ENCODE measurements at places on chromosomes 5 and 9.

DNA sequence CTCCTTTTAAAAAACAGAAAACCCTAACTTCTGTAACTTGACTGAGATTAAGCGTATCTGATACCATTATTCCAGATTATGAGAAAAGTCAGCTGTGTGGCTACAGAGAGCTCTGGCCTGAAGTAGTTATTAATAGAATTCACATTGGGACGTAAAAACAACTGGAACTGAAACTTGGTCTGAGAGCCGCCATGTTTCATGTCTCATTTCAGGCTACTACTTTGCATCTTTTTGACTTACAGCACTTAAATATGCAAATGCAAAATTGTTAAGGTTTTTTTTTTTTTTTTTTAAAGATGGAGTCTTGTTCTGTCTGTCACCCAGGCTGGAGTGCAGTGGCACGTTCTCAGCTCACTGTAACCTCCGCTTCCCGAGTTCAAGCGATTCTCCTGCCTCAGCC is 25.2 kb downstream of the MAP3K1 start:
- DNase-seq, result no peak

DNA sequence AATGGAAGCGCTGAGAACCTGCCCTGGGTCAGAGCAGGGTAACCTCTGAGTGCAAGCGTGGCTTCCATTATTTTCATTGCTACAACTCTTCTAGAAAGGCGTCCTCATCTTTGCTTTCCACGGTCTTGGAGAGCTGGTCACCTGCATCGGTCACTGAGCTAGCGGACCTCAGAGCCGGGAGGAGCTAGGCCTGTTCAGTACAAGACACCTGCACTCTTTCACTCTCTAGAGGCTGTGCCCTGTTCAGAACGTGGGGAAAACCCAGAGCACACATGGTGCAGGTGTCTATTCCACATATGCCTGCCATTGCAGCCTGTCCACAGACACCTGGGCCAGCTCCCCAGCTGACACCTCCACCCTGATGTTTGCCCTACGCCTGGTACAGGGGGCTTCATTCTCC is 147.8 kb upstream of the IRX2 start:
- no peak for DNase-seq

DNA sequence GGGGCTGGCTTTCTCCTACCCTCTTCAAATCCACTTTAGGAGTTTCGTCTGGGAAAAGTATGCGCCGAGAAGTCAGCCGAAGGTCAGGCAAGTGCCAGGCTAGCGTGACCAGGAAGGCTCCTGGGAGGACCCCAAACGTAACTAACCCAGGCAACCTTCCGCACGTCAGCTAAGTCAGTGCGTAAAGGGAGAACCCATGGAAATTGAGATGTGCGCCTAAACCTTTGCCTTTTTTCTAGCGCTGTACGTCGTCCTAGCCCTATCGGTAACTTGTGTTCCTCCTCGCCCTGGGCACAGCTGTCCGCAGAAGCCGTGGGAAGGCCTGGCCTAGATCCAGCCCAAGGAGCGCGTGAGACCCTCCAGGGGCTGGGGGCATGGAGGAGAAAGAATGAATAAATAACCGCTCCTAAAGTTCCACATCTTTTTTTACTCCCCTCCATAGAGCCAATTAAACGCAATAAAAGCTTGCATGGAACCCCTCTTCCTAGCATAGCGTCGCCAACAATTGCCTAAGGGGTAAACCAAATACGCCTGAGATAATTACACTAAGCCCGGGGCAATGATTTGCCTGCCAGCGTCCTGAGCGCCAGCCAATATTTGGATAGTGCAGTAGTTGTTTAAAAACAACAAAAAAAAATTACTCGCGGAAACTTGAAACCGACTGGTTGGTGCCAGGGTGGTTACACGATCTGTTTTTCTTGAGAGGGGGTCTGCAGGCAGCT is 4.0 kb upstream of the FOXB2 start:
- DNase-seq, result no peak

DNA sequence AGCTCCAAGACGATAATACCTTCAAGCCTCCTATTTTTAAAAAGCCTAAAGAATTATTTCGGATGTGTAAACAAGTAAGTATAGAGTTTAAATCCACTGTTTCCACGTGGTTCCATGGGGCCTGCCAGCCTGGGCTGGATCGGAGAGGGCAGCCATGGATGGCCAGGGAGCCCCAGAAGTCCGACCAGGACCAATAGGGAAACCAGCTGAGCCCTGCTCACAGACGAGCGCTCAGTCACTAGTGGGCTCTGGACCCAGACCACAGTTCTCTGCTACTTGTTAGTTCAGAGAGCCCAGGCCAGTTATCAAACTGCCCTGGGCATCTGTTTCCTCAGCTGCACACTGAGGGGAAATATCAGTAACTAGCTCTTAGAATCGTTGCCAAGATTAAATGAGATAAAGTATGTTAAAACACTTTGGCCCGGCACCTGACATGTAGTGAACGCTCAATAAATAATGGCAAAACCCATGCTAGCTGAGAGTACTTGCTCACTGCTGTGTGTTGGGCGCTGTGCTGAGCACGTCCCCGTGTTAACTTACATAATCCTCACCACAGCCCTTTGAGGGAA is 124.8 kb downstream of the RGS3 start:
- DNase-seq, result no peak

- no peak for DNase-seq
These were observed 8.2 kb downstream of the HSPB3 start for GRCh38 chr5:54463713-54464112.

- no peak for DNase-seq
These were observed 47.1 kb upstream of the RAI14 start for GRCh38 chr5:34608859-34609648.

DNA sequence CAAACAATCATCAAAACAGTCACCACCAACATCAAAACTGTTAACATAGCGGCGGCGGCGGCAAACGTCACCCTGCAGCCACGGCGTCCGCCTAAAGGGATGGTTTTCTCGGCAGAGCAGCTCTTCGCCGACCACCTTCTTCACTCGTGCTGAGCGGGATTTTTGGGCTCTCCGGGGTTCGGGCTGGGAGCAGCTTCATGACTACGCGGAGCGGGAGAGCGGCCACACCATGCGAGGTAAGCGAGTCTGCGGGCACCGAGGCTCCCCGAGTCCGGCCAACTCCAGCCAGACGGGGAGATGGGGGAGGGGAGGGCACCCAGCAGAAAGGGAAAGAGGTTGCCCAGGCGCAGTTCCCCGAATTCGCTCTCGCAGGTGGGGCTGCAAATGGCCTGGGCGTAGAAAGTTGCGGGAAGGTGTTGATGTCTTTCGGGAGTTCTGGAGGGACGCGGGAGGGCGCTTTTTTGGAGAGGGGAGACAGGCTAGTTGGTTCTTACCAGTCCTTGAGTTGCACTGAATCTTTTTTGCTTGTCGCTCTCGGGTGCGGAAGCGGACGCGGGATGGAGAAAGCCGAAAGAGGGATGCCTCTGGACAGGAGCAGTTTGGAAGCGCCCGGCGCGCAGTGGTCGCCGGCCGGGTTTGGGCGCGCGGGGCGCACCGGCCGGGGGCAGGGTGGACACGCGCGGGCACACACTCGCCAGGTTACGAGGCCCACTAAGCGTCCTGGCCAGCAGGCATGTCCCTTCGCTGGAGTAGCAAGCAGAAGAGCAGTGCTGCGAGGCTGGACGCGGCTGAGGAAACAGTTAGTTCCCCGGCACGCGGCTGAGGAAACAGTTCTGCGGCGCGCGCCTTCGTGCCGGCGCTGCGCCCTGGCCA is 849 bp downstream of the RORB start:
- no peak for DNase-seq

DNA sequence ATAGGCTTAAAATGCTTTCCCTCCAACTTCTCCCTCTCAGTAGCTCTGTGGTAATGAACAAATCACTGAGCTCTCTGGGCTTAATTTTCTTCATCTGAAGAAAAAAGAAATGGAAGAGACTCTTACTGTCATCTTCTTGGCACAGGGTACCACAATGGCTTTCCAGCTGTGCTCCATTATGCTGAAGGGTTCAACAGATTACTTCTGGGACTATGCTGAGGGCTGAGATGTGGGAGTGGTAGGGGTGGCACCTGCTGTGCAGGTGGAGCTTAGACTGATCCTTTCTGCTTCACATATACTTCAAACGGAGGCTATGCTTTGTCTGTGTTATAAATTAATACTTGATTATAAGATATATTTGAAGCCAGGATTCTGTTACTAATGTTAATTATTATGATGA is 840.2 kb upstream of the C9orf72 start:
- DNase-seq, result no peak

DNA sequence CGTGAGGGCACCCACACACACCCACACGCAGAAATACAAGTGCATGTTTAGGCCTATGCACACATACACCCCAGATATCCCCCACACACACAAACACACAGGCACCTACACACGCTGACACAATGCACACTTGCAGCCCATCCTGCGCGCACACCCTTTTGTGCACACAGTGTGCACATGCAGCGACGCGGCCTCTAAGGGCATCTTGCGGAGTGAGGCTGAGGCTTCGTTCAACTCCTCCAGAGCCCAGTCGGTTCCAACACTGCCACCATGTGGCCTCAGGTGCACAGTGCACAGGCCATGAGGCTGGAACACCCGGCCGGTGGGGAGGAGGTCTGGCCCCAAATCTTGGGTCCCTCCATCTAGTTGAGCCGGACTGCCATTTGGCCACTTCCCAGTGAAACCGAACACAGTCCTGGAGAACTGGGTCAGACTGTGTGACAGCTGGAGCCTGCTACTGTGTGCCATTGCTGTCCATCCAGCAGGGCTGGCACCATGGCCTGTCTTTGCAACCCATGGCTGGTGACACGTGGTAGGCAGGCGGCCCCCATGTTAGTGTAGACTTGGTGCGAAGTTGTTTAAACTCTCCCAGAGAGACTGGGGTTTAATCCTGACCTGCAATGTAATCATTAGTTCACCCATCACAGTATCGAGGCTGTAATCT is 97.7 kb upstream of the MVB12B start:
- DNase-seq, result peak; percentile 41

- no peak for DNase-seq
These were observed 5.4 kb upstream of the DOCK8 start for GRCh38 chr9:209143-209758.

- no peak for DNase-seq
These were observed 52.1 kb upstream of the WWC1 start for GRCh38 chr5:168239325-168239724.

DNA sequence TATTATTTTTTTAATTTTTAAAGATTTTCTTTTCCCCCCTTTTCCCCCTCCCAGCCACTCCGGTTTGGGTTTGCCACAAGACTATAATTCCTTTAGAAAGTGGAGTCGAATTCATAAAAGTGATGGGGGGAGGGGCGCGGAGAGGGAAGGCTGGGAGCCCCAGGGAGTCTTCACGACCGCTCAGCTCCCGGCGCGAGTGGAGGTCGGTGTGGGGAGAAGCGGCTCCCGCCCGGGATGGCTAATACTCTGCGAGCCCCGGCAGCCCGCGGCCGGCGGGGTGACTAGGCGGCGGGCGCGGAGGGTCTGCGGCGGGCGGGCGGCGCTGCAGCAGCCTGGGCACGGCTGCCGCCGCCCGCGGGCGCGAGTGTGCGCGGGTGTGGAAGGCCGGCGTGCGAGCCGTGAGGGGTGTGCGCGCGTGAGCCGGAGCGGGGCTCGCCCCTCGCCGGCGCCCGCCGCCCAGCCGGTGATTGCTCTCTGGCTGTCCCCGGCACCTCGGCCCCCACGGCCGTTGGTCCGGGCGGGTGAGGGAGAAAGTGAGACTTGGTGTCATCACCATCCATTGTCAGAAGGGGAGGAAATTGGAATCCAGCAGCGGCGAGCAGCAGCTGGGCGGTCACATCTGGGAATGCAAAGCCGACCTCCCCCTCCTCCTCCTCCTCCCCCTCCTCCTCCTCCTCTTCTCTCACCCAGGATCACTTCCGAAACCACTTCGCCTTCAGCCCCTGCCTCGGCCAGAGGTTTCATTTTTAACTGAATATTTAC is at the start of gene PARP8:
Gene PARP8 (plus strand): TSS at position 377 of the 762 bp plus-strand sequence. CDS start 459 bp downstream, outside the sequence.
- DNase-seq, result peak; percentile 11

GRCh38 chr9:29176786-29177185 is 1603.5 kb upstream of the C9orf72 start:
- no peak for DNase-seq

- DNase-seq, result no peak
These were observed 4.3 kb downstream of the ANP32B start for GRCh38 chr9:97987487-97987886.

DNA sequence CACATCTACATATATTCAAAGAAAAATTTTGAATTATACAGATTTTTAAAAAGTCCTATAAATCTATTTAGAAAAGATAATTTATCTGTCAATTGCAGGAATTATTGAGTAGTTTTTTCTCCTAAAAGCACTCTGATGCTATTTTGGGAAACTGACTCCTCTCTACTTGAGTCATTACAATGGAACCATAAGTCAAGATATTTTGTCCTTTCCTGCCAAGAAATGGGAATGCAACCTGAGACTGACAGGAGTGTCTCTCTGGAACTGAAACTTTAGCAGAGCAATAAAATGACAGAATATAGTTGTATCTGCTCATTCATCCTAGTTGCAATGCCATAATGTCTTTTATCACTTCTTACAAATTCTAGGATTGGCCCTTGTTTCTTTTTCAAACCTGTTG is 48.6 kb downstream of the CARTPT start:
- no peak for DNase-seq

DNA sequence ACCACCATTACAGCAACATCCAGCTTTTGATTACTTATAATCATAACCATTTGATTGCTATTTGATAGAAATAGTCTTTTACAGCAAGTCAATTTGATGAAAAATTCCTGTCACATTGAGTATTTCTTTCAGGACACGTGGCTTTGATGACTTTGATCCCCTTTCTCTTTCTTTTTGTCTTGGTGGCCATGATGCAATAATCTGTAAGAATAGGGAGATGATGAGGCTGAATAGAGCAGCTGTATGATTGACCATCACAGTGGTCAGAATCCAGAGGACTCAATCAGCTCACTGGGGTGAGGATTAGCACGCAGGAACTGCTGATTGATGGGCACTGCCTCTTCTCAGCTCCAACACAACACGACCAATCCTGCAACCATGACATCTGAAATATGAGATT is 262.7 kb downstream of the PARP8 start:
- DNase-seq, result no peak

DNA sequence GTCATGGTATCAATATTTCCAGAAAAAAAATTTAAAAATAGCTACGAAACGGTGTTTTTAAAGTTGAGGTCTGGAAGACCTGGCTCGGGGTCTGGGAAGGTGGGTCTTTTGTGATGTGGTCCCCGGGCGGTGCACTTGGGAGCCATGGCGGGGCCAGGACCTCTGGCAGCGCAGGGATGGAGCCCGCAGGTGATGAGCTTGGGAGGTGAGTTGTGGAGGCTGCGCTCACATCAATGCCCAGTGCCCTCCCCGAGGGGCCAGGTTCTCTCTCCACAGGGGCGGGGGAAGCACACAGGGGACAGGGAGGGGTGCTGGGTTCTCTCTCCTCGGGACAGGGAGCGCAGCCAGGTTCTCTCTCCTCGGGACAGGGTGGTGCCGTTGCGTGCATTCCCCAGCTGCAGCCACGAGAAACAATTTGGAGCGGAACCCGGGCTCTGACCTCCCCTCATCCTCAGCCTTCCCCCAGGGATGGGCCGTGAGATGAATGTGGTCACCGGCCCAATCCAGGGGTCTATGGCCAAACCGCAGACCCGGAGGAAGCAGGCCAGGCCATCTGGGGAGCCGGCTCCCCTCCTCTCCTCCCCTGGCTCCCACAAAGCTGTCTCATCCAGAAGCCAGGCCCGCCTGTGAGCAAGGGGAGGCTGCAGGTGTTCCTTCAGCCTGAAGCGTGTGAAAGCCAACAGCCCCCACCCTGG is 25.8 kb downstream of the DBH start:
- DNase-seq, result no peak

GRCh38 chr9:91214086-91214485 is 147.6 kb downstream of the AUH start:
- no peak for DNase-seq

GRCh38 chr5:111973961-111974360 is 217.0 kb upstream of the NREP start:
- DNase-seq, result no peak
